Thymus (tissue), 14 donors: ENCODE measurements at places on chromosomes 13 and 19.

- DNase-seq: no peak
- no peaks in the 10 kb centered on the region for H3K27me3 ChIP-seq
- H3K36me3 ChIP-seq: no peaks in the 10 kb centered on the region
- H3K27ac ChIP-seq: no peak overlapping the region
Observed at GRCh38 chr13:66543780-66544179, 686.4 kb downstream of the PCDH9 start.

GRCh38 chr13:23794267-23795161 lies 94.7 kb downstream of the MIPEP start:
- H3K4me3 ChIP-seq: no peak overlapping the region
- no peaks in the 10 kb centered on the region for H3K36me3 ChIP-seq
- peaks cover 11% of the 10 kb centered on the region for H3K4me1 ChIP-seq
- DNase-seq: no peak
- no peak overlapping the region for H3K27ac ChIP-seq

DNA sequence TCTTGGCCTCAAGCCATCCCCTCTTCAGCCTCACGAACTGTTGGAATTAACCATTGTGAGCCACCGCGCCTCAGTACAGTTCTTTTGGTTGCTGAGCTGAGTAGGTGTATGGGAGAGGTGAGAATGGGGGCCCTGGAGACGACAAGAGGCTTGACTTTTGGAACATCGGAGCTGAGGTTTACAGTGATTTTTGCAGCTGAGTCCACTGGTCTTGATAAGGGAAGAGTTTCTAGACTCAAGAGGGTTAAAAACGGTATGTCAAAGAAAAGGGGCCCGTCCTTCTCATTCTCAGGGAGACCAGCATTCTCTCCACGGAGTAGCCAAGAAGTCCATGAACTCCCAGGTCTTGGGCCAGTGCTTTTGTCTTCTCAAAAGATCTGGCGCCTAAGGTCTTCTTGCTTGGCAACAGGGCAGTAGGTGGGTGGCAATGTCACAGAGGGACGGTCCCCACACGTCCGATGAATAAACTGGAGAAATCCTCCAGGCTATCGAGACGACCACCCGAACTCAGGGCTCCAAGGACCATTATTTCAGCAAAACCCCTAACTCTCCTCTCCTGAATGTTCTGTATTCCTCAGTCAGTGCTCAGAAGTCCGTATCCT lies 6.4 kb upstream of the QTRT1 start:
- H3K4me1 ChIP-seq: peaks cover 9% of the 10 kb centered on the region
- H3K27me3 ChIP-seq: peaks cover 23% of the 10 kb centered on the region
- H3K27ac ChIP-seq: no peak overlapping the region
- DNase-seq: no peak

GRCh38 chr19:40539070-40539469 lies 37.6 kb upstream of the SHKBP1 start:
- no peaks in the 10 kb centered on the region for H3K4me1 ChIP-seq
- H3K36me3 ChIP-seq: no peaks in the 10 kb centered on the region
- H3K27ac ChIP-seq: no peak overlapping the region
- no peak for DNase-seq
- peaks cover 2% of the 10 kb centered on the region for H3K27me3 ChIP-seq
- H3K4me3 ChIP-seq: no peak overlapping the region

DNA sequence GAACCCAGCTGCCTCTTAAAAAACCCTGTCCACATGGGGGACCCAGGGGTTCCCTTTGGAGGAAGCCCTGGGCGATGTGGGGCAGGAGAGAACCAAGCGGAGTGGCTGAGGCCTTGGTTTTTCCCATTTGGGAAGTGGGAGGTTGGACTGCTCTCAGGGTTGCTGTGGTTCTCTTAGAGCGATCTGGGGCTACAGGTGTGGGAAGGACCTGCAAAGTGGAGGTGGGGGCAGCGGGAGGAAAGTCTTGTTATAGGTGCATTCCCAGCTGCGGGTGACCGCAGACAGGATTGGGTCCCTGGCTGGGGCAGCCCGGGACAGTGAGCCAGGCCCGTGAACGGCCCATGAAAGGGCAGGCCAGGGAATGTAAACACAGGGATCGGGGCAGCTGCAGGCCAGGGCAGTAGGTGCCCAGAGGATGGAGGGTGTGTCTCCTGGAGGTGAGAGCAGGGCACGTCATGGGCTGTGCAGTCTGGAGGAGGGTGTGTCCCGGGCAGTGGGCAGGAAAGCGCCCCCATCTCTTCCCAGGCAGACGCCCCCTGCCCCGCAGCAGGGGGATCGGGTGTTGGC lies 814 bp downstream of the SLC25A23 start:
- peaks cover 18% of the 10 kb centered on the region for H3K4me1 ChIP-seq
- no peak for DNase-seq
- no peak overlapping the region for H3K27ac ChIP-seq

GRCh38 chr13:31053091-31053490 lies 108.6 kb downstream of the HSPH1 start:
- H3K4me1 ChIP-seq: no peaks in the 10 kb centered on the region
- no peak for DNase-seq
- peaks cover 2% of the 10 kb centered on the region for H3K27me3 ChIP-seq
- no peaks in the 10 kb centered on the region for H3K36me3 ChIP-seq

GRCh38 chr19:1316466-1316865 lies 30.8 kb downstream of the EFNA2 start:
- no peak for DNase-seq
- peaks cover 75% of the 10 kb centered on the region for H3K27me3 ChIP-seq
- no peaks in the 10 kb centered on the region for H3K36me3 ChIP-seq
- no peaks in the 10 kb centered on the region for H3K4me1 ChIP-seq
- no peak overlapping the region for H3K27ac ChIP-seq
